ENCODE measurements at places on chromosomes 1 and 21. TPM values are rescaled to one million over a fixed set of nuclear protein-coding genes. Genes with fewer than 3 reads are reported as not detected.

ZBED6 gene
- 19.1 TPM for total RNA-seq

KRTAP6-2 gene
- not detected for total RNA-seq

- no peak for DNase-seq
Observed at GRCh38 chr1:46983830-46984586, 39.5 kb upstream of the CYP4X1 start.

- no peak for DNase-seq
Observed at GRCh38 chr1:191870490-191870889, 287.8 kb upstream of the RGS18 start.
